ENCODE measurements at places on chromosomes 12 and 14.

DNA sequence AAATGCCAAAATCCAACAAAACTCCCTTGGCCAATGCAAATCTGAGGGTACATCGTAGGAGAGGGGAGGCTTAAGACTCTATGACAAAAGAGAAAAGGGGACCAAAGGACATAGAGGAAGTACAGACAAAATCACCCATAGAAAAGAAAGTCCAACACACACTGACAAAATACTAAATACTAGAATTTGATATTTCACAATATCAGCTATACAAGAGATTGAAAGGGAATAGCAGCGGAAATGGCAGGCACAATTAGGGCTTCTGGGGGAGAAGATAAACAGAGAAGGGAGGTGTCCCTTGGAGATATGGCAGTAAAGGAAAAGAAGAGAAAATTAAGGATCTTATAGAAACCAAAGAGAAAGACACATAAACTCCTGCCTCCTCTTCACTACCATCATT lies 29.0 kb downstream of the ATP2B1 start:
- no peak for DNase-seq

GRCh38 chr14:74973003-74973653 lies 17.7 kb upstream of the PGF start:
- no peak for DNase-seq

DNA sequence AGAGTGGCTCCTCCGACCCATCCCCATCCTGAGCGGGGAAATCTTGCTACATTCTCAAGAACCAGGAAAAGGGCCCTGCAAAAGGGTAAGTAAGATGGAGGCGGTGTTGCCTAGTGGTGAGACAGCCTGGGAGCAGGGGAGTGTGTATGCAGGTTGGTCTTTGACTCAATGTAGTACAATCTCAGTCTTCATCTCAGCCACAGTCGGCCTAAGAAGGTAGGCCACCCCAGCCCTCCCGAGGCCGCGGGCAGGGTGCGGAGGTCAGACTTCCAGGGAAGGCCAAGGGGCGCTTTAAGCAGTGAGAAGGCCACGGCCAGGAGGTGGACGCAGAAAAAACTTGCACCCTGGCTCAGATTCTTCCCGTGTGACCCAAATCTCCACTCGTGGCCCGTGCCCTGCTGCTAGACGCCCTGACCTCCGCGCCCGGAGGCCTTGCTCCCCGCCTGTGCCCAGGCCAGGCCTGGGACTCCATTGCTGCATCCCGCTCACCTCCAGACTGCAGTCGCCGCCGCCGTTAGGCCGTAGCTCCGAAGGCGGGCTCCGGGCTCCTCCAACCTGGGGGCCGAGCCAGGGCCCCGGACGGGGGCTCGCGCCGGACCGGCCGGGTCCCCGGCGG lies 435 bp downstream of the FOXM1 start:
- no peak for DNase-seq

GRCh38 chr14:24051176-24051788 lies 527 bp upstream of the CARMIL3 start:
- no peak for DNase-seq

- DNase-seq = no peak
Observed at GRCh38 chr14:58829594-58829993, 191.8 kb downstream of the DACT1 start.

DNA sequence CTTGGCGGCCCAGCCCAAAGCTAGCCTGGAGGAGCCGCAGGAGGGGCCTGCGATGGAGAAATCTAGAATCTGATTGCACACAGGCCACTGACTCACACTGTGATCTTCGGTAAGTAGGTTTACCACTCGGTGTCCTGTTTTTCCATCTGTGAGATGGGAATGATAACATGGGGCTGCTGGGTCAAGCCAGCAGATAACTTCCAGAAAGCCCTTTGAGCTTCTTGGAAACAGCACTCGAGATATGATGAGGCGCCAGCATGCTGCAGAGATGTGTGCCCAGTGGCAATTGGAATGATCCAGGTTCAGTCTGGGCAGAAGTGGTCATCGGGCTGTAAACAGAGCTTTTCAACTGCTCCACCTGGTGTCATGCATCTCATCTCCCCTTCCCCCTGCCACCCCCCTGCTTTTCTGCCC lies 771.3 kb upstream of the TBX3 start:
- DNase-seq = no peak

GRCh38 chr12:2112401-2112800 lies 59.6 kb downstream of the CACNA1C start:
- DNase-seq = no peak

GRCh38 chr12:93173178-93173957 lies 204.4 kb upstream of the NUDT4 start:
- no peak for DNase-seq

GRCh38 chr12:116408489-116409250 lies 131.2 kb upstream of the MED13L start:
- no peak for DNase-seq

GRCh38 chr14:37711831-37712475 lies 116.5 kb downstream of the TTC6 start:
- no peak for DNase-seq

DNA sequence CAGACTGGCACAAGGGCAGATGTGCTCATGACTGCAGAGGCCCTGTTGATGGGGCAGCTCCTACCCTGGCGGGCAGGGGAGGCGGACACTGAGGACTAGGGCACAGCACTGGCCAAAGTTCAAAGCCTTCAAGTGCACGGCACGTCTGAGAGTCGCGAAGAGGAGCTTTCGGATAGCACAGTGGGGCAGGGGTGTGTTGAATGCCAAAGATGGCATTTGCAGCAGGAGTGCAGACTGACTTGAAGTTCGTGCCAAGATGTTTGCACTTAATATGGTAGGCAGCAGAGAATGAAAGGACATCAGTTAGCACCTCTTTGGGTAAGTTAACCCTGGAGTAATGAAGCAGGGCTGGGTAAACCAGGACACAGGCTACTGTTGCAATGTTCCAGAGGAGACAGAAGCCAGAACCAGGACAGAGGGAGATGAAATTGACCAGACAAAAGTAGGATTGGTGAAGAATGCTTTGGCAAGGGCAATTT lies 6.7 kb upstream of the EML1 start:
- no peak for DNase-seq

GRCh38 chr12:118307069-118307954 lies 65.4 kb downstream of the TAOK3 start:
- no peak for DNase-seq

- DNase-seq = no peak
Observed at GRCh38 chr12:80222261-80222660, 122.9 kb downstream of the OTOGL start.

DNA sequence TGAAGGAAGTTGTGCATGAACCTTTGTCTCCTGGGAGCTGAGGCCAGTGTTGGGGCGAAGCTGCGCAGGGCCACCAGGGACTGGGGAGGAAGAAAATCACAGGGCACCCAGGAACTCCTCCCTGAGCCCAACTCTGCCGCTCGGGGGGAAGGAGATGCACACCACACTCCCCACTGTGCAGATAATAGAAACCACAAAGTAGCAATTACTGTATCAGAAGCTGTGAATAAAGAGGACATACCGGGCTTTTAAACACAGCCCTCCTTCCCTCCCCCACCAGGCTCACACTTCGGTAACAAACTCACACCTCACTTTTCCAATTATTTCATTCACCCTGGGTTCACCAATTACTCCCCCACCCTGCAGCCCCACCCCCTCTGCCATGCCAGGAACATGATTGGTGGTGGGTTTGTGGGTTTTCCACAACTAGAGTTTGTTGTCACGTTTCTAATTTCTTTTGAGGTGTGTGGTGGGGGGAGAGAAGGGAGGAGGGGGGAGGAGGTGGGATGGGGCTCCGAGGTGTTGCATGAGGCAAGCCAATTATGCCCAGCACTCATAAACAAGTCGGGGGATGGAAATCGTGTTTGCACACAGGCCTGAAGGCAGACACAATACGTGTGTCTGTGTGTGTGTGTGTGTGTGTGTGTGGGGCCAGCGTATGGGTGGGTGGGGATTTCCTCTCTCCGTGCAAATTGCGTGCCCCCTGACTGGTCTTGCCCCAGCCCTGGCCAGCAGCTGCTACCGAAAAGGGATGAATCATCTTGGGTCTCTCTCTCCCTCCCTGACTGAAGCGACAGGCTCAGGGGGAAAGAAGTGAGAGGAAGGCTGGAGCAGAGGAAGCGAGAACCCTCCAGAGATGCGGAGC lies 103.3 kb downstream of the RBM19 start:
- DNase-seq = no peak

- no peak for DNase-seq
Observed at GRCh38 chr12:22083167-22083566, 37.1 kb downstream of the CMAS start.

DNA sequence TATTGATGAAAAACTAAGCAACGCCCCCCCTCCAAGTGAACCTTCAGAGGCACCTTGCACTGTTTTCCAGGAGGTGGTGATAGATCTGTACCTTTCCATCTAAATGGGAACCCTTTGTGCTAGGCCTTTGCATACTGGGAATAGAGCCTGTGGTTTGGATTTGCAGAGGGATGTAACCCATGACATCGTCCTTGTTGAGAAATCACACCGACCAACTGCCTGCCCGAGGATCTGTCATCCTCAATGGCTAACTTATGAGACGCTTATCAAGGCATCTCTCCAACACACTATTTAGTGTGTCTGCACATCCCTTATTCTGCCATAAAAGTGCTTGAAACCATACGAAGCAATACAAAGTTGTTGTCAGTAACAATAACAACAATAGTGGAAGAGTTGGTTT lies 22.9 kb downstream of the NTN4 start:
- DNase-seq = no peak

DNA sequence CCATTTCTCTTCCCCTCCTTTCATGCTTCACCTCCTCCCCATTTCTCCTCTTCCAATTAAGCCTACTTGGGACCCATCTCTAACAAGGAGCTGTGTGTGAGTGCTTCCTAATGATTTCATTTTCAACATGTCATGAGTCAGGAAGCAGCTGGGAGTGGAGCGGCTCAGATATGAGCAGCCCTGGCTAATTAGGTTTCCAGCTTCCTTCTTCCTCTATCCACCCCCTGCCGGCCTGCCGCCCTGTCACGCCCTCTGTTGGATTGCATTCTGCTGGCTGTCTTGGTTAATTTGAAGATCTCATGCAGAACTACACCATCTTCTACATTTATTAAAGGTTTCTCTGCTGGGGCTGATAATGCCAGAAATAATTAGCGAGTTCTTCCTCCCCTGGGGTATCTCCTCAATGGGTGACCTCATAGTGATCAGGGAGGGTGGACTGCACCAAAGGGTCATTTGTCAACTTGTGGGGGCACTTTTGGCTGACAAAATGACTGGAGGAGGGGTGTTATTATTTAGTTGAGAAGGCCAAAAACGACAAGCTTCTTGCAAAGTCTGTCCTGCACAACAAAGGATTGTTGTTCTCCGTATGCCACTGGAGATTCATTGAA lies 300.9 kb upstream of the SRRM4 start:
- no peak for DNase-seq

- DNase-seq = no peak
Observed at GRCh38 chr12:42234970-42235369, 3.1 kb downstream of the YAF2 start.

- DNase-seq = peak; percentile 19
Observed at GRCh38 chr12:119544765-119545625, 48.6 kb upstream of the TMEM233 start.

DNA sequence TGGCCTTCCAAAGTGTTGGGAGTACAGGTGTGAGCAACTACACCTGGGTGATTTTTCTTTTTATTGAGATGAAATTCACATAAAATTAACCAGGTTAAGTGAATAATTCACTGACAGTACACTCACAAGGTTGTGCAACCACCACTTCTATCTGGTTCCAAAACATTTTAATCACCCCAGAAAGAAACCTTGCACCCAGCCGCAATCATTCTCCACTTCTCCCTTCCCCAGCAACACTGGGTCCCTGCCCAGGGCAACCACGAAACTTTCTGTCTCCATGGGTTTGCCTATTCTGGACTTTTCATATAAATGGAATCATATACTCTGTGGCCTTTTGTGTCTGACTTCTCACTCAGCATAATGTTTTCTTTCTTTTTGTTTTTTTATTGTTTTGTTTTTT lies 26.3 kb upstream of the MLXIP start:
- DNase-seq = no peak

GRCh38 chr12:97940629-97941028 lies 478.0 kb downstream of the RMST start:
- DNase-seq = no peak

DNA sequence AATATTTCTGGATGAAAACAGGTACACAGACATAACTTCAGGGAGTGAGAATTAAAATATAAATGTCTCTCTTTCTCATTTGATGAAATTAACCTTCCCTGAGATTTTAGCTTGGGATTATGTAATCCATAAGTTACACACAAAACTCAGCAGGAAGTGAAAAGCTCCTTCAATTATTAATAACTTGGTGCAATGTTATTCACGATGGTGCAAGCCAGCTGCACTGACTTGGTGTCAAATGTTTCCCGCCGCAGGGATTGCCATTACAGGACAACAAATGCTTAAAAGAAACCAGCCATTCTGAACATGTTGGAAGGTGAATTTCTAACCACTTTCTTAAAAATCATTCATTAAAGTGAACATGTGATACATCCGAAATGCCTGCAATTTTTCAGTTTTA lies 250.4 kb downstream of the FOXN3 start:
- no peak for DNase-seq

- DNase-seq = peak; percentile 98
Observed at GRCh38 chr12:50025187-50026059, at the start of gene RACGAP1. RACGAP1 (minus strand) TSS chr12:50025494; CDS start chr12:50016715, 8,779 bp downstream.

- no peak for DNase-seq
Observed at GRCh38 chr12:105218434-105218833, 17.5 kb downstream of the APPL2 start.

GRCh38 chr14:37142835-37143401 lies 29.5 kb downstream of the SLC25A21 start:
- DNase-seq = no peak

DNA sequence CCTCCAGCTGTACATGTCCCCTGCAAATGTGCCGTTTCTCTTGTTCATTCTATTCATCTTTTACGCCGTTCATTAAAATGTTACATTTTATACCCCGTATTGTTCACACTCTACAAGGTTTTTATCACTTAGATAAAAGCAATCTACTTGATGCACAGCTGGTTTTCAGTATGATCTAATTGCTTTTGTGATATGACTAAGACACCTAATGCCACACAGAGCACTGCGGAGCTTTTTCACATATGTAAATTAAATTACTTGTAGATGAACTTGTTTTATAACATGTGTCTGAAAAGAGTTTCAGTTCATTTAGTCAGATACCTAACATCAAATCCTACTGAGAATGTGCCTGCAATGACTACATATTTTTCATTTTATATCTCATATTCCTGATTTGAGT lies 40.9 kb upstream of the RERGL start:
- no peak for DNase-seq

- DNase-seq = no peak
Observed at GRCh38 chr14:91754819-91755218, 22.9 kb upstream of the CATSPERB start.

DNA sequence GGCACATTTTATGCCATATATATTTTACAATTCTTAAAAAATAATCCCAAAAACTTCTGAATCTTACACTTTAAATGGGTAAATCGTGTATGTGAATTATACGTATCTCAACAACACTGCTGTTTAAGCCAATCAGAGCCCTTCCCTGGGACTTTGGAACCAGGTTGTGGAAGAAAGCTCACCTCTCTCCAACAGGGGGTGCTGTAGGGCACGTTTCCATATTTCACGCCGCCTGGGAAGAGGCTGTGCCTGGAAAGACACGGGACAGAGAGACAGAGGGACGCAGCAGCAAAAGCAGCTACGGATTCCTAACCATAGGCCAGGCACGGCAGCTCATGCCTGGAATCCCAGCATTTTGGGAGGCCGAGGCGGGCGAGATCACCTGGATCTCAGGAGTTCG lies 29.4 kb upstream of the FBRSL1 start:
- DNase-seq = no peak

Measured in CD4-positive, alpha-beta T cell treated with Interleukin-15 for 1 hour (primary cell).